Activated B cell treated with CpG ODN at 0.5 μM for 24 hours (primary cell): ENCODE measurements at places on chromosomes 7 and 10. TPM values are rescaled to one million over a fixed set of nuclear protein-coding genes. Genes with fewer than 3 reads are reported as not detected.

The FAM180A gene
- not detected in 2 replicates for total RNA-seq

The WEE2 gene
- total RNA-seq, result not detected in 2 replicates

GRCh38 chr10:103692952-103693811 lies 162.2 kb downstream of the SH3PXD2A start:
- peak; percentile 57 for DNase-seq

- no peak for DNase-seq
Measured at GRCh38 chr7:85104432-85105205, 82.2 kb downstream of the SEMA3D start.

- no peak for DNase-seq
Measured at GRCh38 chr7:11447106-11447505, 384.9 kb downstream of the THSD7A start.
